ENCODE measurements at places on chromosomes 4 and X.

GRCh38 chrX:107465932-107466620 is 16.6 kb downstream of the FRMPD3 start:
- no peak for DNase-seq

GRCh38 chrX:23554304-23554703 is 113.0 kb upstream of the PRDX4 start:
- no peak for DNase-seq

GRCh38 chrX:144709841-144710240 is 537.5 kb upstream of the SPANXN1 start:
- DNase-seq, result no peak

GRCh38 chrX:120244395-120244734 is 6.2 kb upstream of the ZBTB33 start:
- no peak for DNase-seq

DNA sequence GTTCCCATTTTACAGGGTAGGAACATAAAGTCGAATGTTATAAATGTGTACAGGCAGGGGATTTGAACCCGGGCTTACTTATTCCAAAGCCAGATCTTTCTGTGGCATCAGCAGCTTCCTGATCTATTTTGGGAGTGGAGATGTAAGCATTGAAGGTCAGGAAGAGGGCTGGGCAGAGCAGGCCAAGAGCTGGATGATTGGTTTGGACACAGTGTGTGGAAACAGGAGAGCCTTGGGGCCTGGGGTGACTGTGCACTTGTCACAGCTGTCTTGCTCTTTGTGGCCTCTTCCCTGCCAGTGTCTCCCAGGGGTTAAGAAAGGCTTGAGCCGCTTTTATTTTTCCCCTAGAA is 127.9 kb upstream of the ENPP6 start:
- no peak for DNase-seq

DNA sequence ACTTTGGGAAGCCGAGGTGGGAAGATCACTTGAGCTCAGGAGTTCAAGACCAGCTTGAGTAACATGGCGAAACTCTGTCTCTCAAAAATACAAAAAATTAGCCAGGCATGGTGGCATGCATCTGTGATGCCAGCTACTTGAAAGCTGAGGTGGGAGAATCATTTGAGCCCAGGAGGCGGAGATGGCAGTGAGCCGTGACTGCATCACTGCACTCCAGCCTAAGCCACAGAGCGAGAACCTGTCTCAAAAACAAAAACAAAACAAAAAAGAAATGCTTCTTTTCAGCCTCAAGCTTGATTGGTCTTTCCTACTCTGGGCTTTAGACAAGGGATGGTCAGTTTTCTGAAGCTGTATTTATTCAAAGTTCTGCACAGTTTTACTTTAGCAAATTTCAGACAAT is 15.8 kb upstream of the DHRSX start:
- DNase-seq, result no peak

DNA sequence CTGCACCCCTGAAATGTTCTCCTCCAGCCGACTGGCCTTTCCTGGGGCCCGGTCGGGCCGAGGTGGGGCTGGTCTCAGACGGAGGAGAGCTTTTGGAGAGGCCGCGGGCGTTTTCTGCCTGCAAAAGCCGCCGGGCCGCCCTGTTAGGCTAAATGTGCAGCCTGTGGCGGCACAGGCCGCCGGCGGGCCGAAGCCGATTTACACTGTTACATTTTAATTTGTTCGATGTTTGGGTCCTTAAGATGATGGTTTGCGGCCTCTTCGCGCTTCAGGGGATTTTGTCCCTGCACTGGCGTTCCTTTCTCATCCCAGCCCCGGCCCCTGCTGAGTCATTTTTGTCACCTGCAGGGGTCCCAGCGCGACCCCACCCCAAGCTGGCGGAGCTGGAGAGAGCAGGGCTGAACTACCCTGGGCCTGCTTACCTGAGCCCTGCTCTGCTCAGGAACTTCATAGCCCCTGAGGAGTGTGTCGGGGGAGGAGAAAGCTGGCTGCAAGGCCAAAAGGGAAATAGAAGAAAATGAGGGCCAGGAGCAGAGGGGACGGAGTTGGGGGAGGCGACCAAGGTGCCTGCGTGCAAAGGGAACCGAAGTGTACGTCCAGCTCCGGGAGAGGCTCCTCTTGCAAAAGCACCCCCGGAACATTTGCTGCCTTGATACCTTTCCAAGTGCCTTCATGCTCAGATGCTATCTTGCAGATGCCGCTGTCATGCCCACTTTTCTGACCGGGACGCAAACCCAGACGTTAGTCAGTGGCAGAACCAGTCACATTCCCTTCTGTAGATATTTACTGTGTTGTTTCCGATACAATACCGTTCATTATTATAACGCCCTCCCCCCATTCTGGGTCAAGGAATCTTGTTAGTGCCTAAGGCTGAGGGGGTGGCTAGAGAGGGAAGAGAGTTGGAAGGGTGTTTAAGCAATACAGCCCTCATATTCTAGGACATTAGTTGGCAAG is 977 bp upstream of the RBBP7 start:
- DNase-seq, result peak; percentile 58

- no peak for DNase-seq
Measured at GRCh38 chrX:53481093-53481492, 46.9 kb upstream of the HSD17B10 start.

DNA sequence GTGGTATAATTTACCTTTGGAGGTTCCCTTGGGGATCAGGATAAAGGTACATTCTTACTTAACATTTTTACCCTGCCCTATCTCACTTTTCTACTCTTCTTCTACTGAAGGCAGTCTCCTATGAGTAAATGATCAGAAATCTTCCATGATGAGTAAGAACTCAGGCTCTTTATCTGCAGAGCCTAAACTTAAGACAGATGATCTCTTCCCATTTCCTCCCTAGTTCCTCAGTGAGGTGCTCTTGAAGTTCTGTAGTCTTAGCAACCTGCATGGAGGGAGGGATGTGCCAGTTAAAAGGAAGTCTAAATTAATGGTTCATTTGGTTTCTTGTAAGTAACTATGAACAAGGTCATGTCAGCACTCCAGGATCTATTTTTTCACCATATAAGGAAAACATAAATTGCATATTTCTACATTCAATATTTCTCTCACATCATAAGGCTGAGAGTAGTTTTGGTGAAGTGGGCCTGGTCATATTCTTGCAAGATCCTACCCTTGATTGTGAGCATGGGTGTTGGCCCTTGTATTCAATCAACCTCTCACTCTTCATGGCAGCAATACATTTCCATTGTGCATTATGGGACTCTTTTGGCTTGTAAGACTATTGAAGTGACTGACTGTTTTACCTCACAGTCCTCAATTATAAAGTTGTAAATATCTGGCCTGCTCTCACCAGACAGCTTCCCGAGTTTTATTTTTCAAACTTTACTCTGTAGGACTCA is 295.5 kb downstream of the SLC7A11 start:
- DNase-seq, result no peak

- DNase-seq, result no peak
Measured at GRCh38 chr4:137378393-137378792, 153.9 kb downstream of the PCDH18 start.

- DNase-seq, result no peak
Measured at GRCh38 chr4:84503495-84504437, 4.7 kb upstream of the NKX6-1 start.

Measured in activated CD8-positive, alpha-beta memory T cell treated with anti-CD3 and anti-CD28 coated beads, Interleukin-2, amount 50 U/mL, for 48 hours (primary cell).